ENCODE measurements at places on chromosomes 2 and 18.

DNA sequence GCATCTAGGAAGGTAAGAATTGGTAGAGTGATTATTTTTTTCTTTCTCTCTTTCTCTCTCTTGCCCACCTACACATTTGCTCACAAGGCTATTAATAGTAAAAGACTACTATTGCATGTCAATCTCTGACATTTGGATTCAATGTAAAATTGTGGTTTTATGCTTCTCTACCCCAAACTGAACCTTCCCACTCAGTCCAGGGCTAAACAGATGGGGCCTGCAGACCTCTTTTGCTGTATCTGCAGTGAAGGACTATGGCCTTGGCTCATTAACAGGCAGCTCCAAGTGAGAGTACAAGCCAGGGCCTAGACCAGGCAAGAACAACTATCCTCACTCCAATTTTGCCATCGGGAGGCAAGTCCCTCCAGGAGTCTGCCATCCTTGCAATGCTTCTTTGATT lies 68.3 kb upstream of the ARL4C start:
- no peak for DNase-seq

DNA sequence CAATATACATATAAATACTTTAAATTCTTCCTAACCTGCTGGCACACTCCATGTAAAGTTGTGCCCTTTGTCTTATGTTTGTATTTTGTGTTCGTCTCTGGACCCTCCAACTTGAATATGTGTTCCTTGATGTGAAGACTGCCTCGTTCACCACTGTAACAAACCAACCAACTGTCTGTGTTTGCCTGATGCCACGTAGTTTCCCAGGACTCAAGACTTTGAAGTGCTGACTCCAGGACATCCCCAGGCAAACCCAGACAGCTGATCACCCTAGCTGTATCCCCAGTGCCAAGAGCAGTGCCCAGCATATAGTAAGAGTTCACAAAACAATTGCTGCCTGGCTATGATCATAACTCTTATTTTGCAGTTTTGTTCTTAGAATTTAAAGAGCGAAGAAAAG lies 15.5 kb upstream of the CD226 start:
- DNase-seq, result no peak

DNA sequence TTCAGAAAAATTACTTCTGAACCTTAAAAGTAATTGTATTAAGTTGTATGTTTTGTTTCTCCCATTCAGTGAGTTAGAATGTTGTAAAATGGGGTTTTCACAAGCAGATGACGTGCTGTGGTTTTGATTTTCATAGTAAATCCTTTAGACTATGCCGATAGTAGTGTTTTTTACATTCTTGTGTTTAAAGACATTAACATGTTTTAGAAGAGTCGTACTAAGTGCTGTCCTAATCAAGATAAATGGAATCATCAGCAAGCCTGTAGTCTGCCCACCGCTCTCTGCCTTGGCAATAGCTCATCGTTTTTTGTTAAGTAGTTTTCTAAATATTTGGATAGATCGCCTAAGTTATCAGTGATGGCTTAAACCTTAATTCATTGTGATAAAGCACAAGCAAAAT lies 21.5 kb downstream of the PKP4 start:
- DNase-seq, result no peak

DNA sequence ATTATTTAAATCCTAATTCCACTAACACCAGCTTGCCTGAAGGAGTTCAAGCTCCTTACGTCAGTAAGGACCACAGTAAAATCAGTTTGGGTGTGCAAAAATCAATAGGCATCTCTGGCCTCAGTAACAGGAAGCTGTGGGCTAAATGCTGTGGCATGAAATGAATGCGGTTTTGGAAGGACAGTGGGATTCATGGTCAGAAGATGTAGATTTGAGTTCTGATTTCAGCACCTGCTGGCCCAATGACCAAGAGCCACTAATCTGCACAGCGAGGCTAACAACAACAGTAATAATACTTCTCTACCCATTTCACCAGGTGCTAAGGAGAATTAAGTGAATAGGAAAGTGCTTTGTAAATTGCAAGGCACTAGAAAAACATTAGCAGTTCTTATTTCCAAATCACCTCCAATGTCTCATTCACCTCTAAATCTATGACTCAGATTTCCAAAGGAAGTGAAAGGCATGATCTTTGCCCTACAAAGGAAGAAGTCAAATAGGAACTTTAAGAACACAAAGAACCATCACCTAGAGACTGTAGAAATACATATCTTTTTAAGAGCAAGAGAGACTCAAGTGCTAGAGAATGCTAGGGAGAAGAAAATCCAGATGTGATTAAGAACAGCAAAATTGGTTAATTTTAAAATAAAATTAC lies 172.6 kb downstream of the ANKRD44 start:
- no peak for DNase-seq

DNA sequence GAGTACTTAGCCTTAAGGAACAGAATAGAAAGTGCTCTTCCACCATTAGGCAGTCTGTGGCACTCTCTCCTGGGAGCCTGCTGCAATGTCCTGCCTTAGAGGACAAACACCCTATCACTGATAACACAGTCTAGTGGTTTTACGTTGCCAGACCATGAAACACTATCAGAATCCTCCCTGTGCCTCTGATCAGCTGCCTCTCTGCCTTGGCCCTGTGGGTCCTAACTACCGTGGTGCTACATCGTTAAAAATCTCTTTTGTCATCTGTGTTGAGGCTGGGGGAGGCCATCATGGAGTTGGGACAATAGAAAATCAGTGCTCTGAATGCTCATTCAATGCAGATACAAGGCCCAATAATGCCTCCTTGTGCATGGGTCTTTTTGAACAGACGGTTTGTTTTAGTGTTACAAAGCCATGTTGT lies 11.9 kb upstream of the APCDD1 start:
- DNase-seq, result no peak

DNA sequence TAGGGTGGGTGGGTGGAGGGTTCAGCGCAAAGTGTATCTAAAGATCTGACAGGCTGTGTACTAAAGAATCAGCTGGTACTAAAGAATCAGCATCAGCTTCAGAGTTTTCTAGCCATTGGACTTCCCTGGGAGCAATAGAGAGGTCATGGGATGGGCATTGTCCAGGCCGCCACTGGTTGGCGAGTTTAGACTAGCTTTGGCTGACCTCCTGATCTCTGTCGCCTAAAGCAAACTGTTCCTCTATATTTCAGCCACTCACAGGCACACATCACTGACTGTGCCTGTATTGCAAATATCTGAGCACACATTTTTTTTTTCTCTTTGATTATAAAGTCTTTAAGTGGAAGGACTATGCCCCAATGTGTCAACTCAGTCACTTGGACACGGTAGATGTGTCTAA lies 267.8 kb upstream of the SKOR2 start:
- DNase-seq, result no peak

- no peak for DNase-seq
Observed at GRCh38 chr18:2316082-2316750, 255.1 kb downstream of the METTL4 start.

DNA sequence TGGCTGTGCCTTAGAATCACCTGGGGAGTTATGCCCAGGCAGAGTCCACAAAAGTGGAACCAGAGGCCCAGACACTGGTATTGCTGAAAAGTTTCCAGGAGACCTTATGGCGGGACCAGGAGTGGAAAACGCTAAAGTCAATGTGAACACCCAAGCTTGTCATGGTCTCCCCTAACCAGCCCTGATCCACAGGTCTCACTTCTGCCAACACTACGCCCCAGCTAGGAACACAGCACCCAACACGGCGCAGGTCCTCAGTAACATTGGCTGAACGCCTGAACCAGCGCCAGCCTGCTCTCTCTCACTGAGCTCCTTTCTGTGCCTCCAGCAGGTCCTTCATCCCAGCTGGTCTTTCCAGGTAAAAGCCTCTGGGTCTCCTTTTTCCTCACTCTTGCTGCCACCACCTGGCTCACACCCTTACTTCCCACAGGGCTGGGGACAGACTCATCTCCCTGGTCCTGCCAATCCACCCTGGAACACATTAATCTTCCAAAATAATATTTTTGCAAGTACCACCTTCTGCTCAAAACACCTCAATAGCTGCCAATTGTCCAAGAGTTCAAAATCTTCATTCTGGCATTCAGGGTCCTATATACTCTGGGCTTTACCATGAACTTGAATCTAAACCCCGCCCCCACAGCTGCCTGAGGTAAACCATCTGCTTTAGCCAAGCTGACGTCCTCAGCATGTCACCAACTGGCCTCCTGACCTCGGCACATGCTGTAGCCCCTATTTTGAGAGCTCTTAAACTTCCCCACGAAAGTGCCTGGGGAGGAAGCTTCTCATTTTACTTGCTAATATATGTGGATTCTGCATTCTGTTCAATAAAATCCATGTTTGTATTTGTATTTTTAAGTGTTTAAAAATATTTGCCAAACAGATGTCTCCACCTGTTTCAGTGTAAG lies 34.6 kb downstream of the ADCY3 start:
- DNase-seq, result no peak

DNA sequence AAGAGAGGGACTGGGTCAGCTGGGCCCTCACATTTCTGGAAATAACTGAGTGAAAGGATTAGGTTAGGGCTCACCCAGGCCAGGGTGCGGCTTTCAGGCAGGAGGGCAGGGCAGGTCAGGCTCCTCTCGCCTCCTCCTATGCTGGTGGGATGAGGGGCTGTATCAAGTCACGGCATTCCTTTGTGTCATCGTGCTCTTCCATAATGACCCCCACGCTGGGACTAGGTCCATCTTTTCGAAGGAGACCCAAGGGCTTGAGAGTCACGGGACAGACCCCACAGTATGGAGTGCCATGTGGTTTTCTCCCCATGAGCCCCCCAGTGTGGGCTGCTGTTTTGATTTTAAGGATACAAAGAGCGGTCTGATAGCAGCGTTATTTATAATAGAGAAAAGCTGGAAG lies 137.8 kb upstream of the COPS8 start:
- DNase-seq, result no peak

GRCh38 chr18:76486574-76486973 lies 8.5 kb downstream of the ZNF516 start:
- no peak for DNase-seq

DNA sequence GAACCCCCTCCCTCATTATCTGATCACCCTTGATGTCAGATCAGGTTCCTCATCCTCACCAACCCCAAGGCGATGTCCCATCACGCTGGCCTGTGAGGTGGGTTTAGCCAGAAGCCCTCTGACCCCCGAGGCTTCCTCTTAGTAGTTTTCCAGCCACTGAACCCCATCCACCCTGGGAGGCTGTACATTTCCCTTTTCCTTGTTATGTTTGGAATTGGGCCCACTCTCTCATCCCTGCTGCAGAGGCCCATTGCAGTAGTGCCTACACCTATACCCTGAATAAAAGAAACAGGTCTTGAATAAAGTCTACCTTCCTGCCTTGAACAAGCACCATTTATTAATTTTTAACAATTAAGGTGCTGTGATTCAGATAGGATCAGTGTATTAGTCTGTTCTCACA lies 80.1 kb downstream of the NCAPH start:
- DNase-seq, result no peak

DNA sequence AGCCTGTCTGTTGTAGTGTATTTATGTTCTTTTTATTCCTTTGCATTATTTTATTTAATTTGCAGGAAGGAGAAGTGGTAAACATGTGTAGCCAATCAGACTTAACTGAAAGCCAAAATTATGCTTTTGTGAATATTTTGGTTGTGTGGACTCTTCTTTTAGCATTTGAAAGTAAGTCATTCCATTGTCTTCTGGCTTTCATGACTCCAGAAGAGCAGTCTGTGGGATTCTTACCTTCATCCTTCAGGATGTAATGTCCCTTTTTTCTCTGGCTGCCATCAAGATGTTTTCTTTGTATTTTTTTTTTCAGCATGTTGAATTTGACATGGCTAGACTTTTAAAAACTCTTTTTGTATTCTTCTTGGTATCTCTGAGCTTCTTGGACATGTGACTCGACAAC lies 895.2 kb upstream of the ZEB2 start:
- no peak for DNase-seq

DNA sequence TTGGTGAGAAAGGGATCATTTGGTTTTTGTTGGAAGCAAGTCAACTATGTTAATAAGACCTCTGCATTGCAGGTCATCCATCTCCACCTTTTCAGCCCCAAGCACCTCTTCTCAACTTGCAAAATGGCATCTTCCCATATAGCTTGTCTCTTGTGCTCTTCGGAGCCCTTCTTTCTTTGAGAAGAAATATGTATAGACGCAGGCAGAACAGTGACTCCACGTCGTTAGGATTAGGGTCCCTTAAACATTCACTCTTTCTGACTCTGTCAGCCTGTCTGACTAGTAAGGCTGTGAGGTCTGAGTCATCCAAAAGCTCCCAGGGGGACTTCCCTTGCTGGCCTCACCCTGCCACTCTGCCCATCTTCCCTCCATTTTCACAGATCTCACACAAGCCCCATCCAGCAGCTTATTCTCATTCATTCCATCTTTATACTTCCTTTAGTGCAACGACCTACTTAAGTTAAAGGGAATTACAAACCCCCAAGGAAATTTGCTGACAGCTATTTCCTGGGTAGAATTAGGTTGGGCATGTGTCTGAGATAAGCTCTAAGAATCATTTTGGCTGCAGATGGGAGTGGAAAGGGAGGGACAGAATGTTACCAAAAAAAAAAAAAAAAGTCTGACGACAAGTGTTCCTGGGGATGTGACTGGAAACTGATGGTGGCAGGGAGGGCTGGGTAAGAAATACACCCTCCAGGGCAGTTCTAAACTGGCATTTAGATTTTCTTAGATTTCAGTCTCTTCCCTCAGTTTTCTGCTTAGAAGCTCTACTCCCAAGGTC lies 37.7 kb upstream of the MEX3C start:
- DNase-seq, result no peak

- DNase-seq, result no peak
Observed at GRCh38 chr2:204775766-204776165, 230.5 kb downstream of the PARD3B start.

GRCh38 chr2:196535061-196535460 lies 104.5 kb upstream of the CCDC150 start:
- no peak for DNase-seq

- DNase-seq, result no peak
Observed at GRCh38 chr2:35410431-35411061, 945.0 kb upstream of the CRIM1 start.

- no peak for DNase-seq
Observed at GRCh38 chr2:34719206-34719605, 1120.1 kb upstream of the FAM98A start.

GRCh38 chr18:54255141-54255540 lies 14.2 kb upstream of the POLI start:
- no peak for DNase-seq

GRCh38 chr2:21095178-21095577 lies 28.6 kb upstream of the TDRD15 start:
- no peak for DNase-seq

DNA sequence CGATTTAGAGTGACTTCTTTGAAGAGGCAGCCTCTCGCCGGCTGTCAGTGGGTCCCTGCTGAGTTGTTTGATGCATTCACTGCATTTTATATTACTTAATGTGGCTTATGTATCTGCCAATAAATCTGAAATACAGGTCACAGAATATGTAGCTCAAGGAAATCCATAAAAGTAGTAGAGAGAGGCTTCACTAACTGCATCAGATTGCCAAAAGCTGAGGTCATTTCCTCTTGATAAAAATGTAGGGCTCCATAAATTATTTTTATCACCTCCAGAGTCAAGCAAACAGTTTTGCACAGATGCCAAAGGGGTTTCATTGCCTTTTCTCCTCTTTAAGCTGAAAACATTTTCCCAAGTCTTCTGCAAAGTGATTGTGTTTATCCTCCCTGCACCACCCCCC lies 36.5 kb upstream of the CCDC93 start:
- no peak for DNase-seq
